ENCODE measurements at places on chromosomes 12 and 14. TPM values are rescaled to one million over a fixed set of nuclear protein-coding genes. Genes with fewer than 3 reads are reported as not detected.

DNA sequence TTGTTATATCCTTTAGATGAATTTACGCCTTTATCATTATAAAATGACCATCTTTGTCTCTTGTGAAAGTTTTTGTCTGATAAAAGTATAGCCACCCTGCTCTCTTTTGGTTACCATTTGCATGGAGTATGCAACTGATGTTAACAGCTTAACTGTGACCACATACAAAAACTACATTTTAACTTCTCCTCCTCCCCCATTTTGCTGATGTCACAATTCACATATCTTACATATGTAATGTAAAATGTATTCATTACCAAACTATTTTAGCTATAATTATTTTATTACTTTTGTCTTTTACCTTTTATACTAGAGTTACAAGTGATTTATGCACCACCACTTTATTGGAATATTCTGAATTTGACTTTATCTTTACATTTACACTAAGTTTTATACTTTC is 184.5 kb upstream of the NPAS3 start:
- H3K36me3 ChIP-seq = peaks cover 7% of the 10 kb centered on the region
- H3K4me3 ChIP-seq = no peak overlapping the region
- DNase-seq = no peak

GRCh38 chr12:131422187-131422520 is 288.7 kb upstream of the SFSWAP start:
- no peaks in the 10 kb centered on the region for H3K36me3 ChIP-seq
- no peaks in the 10 kb centered on the region for H3K27me3 ChIP-seq
- DNase-seq = no peak
- H3K4me1 ChIP-seq = peaks cover 6% of the 10 kb centered on the region
- no peak overlapping the region for H3K27ac ChIP-seq
- no peak overlapping the region for H3K4me3 ChIP-seq

SLC7A8 gene
- 8.6 TPM for total RNA-seq

BCAT1 gene
- 51.6 TPM for total RNA-seq

- no peak overlapping the region for H3K4me3 ChIP-seq
- H3K27ac ChIP-seq = no peak overlapping the region
- DNase-seq = no peak
- peaks cover 89% of the 10 kb centered on the region for H3K36me3 ChIP-seq
- peaks cover 16% of the 10 kb centered on the region for H3K4me1 ChIP-seq
- no peaks in the 10 kb centered on the region for H3K27me3 ChIP-seq
These were observed 16.8 kb downstream of the MSI1 start for GRCh38 chr12:120352117-120352516.

CD69 gene
- 1.4 TPM for total RNA-seq

- H3K36me3 ChIP-seq = no peaks in the 10 kb centered on the region
- H3K27me3 ChIP-seq = peaks cover 61% of the 10 kb centered on the region
- DNase-seq = peak; percentile 36
- H3K4me3 ChIP-seq = no peak overlapping the region
- H3K4me1 ChIP-seq = peaks cover 14% of the 10 kb centered on the region
These were observed 2.4 kb upstream of the WIF1 start for GRCh38 chr12:65123435-65124063.

DNA sequence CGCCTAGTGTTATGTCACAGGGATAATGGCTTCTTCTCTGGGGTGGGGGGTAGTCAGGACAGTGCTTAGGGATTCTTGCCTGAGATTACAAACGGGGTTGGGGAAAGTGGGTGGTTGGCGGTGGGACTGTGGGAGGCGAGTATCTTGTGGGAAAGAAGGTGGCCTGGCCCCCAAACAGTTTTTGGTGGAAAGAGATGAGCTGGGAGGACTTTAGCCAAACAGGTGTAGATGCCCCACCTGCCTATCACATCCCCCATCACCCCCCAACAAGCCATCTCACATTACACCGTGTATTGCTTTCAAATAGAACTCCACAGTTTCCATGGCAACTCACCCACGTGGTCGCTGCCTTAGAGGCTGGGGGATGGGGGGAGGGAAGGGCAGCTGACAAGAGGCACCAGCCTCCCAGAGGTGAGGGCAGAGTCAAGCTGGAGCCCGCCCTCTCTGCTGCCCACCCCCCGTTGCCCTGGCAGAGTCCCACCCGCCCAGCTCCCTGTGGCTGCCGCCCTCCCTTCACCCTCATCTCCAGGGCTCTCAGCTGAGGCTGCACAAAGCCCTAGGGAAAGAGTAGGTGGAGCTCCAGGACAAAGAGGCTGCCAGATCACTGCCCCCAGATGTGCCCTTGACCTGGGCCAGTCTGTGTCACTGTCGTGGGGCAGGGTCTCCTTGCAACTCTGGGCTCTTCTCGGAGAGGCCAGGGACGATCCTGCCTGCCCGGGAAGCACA is 98.3 kb downstream of the LRRC74A start:
- H3K4me3 ChIP-seq = no peak overlapping the region
- no peaks in the 10 kb centered on the region for H3K27me3 ChIP-seq
- H3K36me3 ChIP-seq = no peaks in the 10 kb centered on the region
- H3K27ac ChIP-seq = peak overlapping the region; percentile 75
- DNase-seq = peak; percentile 95

DNA sequence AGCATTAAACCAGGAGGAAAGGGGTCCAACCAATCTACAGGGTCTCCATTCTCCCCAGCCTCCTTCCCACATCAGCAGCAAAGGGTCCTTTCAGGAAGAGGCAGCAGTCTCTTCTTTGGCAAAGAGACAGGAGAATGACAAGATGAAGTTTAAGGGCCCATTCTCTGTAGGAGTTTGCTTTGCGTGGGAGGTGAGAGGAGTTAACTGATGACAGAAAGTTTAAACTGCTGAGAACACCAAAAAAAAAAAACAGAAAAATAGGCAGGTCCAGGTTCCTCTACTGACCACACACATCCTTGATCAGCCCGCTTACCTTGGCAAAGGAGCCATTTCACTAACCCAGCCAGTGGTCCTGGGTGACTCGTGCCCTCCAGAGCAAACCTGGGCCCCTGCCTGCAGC is 5.7 kb downstream of the SLC6A13 start:
- H3K27ac ChIP-seq = no peak overlapping the region
- no peak for DNase-seq
- H3K4me3 ChIP-seq = no peak overlapping the region
- no peaks in the 10 kb centered on the region for H3K4me1 ChIP-seq

GRCh38 chr12:75814851-75815754 is 216.5 kb downstream of the PHLDA1 start:
- H3K27ac ChIP-seq = peak overlapping the region; percentile 70
- no peaks in the 10 kb centered on the region for H3K36me3 ChIP-seq
- no peak overlapping the region for H3K4me3 ChIP-seq
- peak; percentile 39 for DNase-seq
- no peaks in the 10 kb centered on the region for H3K27me3 ChIP-seq

IL26 gene
- not detected for total RNA-seq
